ENCODE measurements at places on chromosomes 12 and 14.

- DNase-seq: no peak
Observed at GRCh38 chr12:103382119-103382518, 113.6 kb downstream of the C12orf42 start.

GRCh38 chr14:37181441-37181840 lies 9.0 kb upstream of the SLC25A21 start:
- no peak for DNase-seq

GRCh38 chr12:99769396-99769980 lies 121.9 kb downstream of the GARIN6 start:
- DNase-seq: no peak

DNA sequence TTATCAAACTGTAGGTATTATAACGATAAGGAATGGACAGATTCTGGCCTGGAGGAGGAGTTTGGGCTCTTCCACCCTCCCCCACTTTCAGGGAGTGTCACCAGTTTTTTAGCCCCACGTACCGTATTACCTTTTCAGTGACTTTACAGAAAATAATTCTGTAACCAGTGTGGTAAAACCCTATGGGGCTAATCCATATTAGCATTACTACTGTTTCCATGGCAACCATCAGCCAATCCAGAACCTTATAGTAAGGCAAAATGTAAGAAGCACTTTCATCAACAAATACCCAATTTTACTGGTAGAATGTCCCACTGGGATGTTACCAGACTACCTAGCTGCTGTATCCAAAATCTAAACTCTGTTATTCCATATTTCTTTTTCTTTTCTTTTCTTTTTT lies 50.7 kb downstream of the BICDL1 start:
- peak; percentile 36 for DNase-seq

DNA sequence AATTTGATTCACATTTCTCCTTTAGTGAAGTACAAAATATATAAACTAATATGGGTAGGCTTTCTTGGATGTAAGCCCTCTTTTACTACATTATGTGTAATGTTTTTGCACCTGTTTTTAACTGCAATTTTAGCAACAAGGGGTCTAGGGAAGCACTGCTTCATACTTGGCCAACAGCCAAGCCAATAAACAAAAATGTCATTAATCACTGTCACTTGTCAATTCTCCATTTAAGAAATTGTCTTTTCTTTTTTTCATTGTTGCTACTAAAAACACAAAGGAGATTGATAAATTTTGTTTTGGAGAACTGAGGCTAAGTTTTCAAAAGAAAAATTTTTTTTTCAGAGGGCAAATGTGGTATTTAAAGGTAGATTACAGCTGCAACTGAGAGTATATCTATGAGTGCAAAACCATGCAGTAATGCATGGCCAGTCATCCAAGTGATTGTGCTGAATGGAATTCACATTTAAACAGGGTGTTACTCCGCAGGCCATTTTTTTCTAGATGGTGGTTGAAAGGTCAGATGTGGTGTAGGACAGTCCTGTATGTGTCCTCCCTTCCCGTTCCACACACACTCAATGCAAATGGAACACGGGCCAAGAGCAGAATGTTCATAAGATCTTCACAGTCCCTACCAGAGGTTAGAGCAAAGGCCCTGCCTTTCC lies 503.0 kb upstream of the LMO3 start:
- DNase-seq: no peak

DNA sequence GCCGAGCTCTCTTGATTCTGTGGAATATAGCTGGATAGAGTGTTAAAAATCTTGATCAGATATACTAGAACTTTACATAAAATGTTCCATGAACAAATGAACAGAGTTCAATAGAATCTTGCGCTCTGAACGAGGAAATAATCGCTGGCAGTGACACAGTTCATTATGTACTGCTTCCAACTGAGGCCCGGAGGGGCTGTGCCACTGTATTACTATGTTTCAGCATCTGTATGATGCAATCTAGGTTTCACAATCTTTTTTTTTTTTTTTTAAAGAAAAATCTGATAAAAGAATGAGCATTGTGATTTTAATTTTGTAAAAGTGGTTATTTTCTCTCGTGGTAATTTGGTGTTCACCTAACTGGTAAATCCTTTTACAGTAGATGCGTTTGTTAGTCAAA lies 77.2 kb downstream of the FERMT2 start:
- no peak for DNase-seq

GRCh38 chr14:90375934-90376333 lies 20.9 kb upstream of the CALM1 start:
- no peak for DNase-seq

DNA sequence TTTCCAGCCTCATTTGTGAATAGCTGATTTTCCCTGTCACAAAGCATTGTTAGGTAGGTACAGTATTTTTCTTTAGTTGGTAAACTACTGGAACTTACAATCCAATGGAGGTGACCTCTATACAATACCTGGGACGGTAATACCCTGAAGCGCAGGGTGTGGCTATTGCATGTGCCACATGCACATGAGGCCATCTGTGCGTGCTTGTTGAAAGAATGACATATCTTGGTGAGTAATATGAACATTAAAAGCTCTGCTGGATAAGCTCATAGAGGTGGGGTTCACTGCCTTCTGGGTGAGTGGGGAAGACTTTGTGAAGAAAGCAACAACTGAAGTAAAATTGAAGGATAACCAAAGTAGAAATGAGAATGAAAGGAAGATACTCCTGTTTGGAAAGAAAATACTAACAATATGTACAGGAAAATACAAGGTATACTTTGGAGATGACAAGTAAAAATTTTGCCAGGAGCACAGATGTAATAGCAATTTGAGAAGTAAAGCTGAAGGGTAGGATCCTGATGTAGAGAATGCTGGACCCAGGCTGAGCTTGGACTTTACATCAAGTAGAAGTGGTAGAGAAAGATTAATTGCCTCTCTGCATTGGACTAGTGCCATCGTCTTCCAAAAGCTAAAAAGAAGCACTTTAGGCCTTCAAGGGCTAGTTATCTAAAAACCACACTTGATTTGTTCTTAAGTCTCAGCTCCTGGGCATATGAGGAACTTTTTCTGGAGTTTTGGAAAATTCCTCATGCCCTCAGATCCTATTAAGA lies 97.1 kb downstream of the SLC38A6 start:
- DNase-seq: no peak

GRCh38 chr12:98259693-98260092 lies 255.7 kb upstream of the TMPO start:
- DNase-seq: no peak

- DNase-seq: no peak
Observed at GRCh38 chr14:74628418-74628817, 16.4 kb upstream of the LTBP2 start.

DNA sequence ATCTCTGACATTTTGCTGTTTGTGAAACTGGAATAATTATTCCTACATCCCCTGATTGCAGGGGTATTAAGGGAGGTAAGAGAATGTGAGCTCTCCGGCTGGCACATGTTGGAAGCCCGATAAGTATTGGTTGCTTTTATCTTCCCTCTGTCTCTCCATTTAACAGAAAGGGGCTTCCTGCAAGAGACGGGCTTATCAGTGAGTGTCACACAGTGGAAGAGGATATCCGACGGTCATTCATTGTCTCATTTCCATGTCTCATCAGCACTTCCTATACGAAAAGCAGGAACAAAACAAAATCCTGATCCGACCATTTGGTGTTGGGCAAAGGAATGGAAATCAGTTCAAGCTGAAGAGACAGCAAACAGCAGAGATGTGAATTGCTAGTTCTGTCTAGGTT lies 10.7 kb downstream of the DYRK4 start:
- no peak for DNase-seq

DNA sequence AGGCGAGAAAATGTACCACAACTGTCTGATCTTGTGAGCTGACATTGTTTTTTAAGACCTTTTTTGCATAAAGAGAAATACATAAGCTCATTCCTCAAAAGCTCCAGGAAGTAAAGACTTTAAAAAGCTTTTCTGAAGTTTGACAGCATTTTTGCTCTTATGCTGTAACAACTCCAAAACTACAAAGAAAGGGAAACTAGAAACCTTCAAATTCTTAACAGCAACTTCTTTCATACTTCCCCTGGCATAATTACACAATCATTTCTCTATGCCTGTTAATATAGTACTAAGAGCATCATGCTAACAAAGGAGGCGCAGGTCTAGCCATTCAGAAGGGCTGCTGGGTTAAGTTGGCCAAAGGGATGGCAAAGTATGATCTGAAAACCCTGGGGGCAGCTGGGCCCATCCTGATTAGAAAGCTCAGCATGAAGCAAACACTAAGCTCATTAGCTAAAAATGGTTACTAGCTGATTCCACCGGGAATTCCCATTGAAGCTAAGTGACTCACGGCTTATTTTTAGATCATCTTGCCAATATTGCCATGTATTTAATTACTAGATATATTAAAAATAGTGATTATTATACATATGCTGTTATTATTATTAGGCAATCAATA lies 26.1 kb upstream of the ANP32D start:
- no peak for DNase-seq

DNA sequence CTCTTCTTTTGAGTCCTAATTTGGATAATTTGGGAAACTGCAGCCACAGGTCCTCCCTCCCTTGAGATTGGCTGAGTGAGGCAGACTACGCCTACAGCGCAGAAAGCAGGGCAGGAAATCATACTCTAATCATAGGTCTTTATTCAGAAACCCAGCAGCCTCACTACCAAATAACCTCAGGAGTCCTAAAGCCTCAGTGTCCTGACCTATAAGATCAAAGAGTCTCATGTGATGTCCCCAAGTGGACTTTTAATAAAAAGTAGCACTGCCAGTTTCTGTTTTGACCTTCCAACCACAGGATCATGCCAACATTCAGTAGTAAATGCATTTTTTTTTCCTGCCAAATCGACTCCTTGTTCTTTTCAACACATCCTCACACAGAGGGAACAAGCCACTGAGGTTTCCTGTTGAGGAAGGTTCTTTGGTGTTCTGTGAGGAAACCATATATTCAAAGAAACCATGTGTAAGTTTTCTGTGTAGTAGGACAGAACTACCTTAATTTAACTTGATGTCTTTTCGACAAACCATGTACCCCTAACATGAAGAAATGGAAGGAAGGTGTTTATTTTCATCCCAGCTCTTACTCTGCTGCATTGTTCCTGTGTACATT lies 72.2 kb downstream of the VCPKMT start:
- no peak for DNase-seq

DNA sequence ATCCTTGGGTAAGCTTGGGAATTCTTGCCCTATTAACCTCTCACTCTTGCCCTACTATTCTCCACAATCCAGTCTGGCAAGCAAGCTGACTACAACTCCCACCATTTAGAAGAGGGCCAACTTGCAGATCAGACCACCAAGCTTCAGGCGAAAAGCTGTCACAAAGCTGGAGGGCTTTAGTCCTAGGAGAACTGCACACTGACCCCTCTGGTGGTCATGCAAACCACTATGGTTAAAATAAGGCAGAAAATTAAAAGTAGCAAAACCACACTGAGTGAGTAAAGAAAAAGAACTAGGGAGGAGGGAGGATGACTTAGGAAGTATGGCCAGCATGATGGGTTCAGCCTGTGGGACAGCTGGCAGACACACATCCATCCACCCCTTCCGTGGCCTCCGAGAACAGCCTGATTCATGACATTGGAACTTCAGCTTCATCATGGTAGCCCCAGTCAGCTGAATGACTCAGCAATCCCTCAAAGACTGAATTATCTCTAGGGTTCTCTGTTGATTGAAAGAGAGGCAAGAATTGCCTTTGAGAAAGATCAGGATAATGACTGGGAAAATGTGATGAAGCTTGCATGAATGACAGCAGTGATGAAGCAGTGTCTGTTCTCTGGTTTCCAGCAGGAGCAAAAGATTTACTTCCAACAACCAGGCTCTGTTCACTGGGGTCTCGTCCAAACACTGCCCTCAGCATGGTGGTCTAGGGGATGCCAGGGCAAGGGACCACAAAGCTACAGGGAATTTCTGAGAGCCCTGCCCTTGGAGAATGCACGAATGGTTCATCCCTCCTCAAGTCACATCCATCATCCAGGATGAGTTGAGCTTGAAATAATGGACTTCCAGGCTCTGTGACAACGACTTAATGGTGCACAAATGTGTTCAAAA lies 24.4 kb downstream of the PITPNM2 start:
- no peak for DNase-seq

DNA sequence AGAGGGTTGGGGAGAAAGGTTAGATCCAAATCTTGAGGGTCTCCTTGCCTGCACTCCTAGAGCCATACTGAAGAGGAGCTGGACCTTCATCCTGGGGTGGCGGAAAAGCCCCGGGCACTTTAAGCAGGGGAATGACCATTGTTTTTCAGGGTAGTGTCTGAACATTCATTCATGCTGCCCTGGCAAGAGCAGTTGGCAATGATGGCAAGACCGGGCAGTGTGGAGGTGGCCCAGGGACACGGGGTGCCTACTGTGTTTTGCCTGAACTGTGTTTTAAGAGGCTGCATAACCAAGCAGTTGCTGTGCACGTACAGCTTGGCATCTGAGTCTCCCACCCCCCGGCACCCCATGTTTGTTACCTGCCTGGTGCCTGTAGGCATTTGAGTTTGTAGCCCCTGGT lies 14.7 kb downstream of the TPCN1 start:
- DNase-seq: no peak

DNA sequence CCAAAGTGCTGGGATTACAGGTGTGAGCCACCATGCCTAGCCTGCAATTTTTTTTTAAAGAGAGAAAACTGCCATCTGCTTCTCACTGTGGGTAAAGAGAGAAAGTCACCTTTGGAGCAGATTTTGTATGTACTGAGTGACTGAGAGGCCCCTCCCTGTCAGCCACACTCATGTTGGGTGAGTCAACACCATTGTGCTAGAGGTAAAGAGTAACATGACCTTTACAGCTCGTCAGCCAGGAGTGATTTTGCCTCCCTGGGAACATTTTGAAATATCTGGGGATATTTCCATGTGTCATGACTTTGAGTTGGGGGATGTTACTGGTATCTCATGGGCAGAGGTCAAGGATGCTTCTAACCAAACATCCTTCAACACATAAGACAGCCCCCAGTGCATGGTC lies 115.2 kb downstream of the KSR2 start:
- DNase-seq: no peak

DNA sequence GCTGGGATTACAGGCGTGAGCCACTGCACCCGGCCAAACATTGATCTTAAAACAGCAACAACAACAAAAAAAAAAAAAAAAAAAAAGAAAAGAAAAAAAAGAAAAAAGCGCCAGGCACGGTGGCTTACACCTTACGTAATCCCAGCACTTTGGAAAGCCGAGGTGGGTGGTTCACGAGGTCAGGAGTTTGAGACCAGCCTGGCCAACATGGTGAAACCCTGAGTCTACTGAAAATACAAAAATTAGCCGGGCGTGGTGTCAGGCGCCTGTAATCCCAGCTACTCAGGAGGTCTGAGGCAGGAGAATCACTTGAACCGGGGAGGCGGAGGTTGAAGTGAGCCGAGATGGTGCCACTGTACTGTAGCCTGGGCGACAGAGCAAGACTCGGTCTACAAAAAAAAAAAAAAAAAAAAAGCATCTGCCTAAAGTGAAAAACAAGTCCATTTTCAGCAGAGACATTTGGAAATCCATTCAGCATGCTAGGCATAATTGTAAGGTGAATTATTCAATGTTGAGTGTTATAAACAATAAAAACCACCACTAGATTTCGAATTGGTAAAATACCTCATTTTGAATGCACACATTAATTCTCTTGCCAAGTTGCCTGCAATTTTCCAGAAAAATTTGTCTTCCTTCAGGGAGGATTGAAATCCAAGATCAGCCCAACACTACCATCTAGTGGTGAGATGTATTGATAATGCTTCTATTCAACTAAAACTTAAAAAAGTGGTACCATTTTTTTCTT lies 8.0 kb upstream of the CERS5 start:
- DNase-seq: peak; percentile 80
